CD4-positive, alpha-beta T cell treated with Interleukin-17A for 1 hour (primary cell): ENCODE measurements at places on chromosomes 1 and 21.

DNA sequence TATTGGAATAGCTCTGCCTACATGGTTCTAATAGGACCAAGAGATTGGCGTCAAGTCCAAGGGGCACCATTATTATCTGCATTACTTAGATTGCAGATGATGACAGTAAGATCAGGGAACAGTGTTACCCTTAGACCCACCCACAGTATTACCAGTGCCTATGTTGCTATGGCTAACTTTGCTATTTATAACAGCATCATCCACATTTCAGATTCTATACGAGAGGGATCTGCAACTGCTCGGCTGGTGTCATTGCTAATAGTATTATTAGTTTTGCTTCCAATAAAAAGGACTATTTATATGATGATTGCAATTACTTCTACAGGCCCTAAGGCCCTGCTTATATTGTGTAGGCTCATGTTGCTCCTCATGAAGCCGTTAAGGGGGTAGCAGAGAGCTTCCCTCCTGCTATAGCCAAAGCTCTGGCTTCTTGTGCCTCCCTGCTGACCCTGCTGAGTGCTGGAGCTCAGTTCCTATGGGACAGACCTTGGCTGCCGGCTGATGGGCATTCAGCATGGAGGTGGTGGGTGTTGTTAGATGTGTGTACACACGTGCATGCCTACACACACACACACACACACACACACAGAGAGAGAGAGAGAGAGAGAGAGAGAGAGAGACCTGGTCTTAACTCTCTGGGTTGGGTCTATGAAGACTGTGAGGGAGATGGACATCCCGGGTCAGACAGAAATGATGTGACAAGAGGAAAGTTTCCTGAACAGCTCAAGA lies 1.3 kb downstream of the BCAN start:
- no peak for DNase-seq

GRCh38 chr1:44970317-44970716 lies 16.1 kb downstream of the EIF2B3 start:
- no peak for DNase-seq

GRCh38 chr1:8422510-8423268 lies 104.8 kb downstream of the SLC45A1 start:
- DNase-seq, result peak; percentile 22

- DNase-seq, result no peak
Observed at GRCh38 chr1:218980881-218981280, 192.8 kb upstream of the LYPLAL1 start.

DNA sequence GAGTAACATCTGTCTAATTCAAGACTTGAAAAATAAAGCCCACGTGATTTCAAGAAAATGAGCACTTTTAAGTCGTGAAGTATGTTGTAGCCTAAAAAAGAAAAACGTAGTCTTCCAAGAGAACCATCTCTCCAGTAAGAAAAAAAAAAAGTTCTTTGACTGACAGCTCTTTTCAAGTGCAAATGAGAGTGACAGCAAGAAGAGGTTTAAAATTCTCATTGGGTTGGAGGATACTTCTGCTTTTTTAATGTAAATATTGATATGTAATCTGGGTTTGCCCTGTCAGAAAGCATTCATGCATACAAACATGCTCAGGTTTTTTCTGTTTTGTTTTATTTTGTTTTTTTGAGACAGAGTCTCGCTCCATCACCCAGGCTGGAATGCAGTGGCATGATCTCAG lies 32.3 kb upstream of the PRDM2 start:
- no peak for DNase-seq

DNA sequence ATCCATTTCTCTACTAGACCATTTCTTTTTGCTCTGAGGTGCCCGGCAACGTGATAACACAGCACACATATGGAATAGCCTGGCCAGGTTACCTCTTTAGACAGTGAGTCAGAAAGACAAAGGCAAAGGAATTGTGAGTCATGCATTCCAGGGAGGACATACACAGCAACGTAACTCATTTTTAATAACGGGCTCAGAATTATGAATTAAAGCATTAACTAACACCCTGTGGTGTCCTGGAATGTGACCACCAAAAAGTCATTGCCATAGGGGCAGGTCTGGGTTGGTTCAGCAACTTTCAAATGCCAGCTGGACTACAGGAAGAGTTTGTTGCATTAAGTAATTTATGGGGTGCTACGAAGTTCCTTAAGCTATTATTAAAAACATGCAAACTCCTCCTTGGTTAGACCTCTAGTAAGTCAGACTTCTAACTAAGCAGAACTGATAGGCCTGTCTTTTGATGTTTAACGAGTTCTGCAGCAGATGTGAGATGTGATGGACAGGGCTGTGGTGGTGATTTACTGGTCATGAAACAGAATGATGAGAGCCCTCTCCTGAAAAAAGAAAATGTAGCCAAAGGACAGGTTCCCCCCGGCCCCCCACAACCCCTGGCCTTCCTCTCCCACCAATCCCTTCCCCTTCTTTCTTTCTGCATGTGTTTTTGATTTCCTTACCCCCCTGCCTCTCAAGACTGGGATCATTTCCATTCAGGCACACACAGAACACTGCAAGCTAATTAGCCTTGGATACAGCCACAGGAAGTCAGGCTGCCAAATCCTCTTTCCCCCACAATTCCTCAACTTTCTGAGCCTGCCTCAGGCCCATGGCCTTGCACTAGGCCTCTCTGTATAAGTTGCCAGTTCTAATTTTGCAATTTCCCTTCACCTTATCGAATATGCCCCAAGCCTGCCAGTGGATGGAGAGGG lies 88.9 kb upstream of the HAO2 start:
- no peak for DNase-seq

GRCh38 chr1:41073971-41074370 lies 52.4 kb upstream of the SLFNL1 start:
- no peak for DNase-seq

GRCh38 chr1:179305450-179305849 lies 11.9 kb downstream of the SOAT1 start:
- no peak for DNase-seq

DNA sequence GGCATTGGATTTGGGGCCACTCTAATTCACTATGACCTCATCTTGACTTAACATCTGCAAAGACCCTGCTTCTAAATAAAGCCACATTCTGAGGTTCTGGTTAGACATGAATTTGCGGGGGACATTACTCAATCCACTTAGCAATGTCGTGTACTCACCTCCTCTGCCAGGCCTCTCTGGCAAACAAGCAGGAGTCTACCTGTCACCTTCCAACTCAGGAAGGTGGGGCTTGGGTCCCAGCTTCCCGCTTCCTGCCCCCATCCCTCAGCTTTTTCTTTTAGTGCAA lies 177.8 kb downstream of the PSMG1 start:
- DNase-seq, result no peak

DNA sequence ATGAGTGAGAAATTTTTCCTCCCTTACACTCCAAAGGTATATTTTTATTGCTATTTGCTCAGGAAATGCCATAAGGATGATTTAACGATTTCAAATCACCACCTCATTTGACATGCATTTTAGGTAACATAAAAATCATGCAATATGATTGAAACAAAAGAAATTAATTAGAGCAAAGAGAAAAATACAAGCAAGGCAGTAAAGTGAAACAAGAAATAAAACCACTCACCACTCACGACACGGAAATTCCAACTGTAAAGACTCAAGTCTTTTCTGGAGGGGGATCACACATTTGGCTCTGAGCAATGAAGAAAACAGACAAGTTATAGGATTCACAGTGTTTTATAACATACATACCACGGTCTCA lies 86.8 kb upstream of the ARHGAP29 start:
- no peak for DNase-seq

GRCh38 chr1:228392111-228392936 lies 14.3 kb downstream of the TRIM11 start:
- no peak for DNase-seq

DNA sequence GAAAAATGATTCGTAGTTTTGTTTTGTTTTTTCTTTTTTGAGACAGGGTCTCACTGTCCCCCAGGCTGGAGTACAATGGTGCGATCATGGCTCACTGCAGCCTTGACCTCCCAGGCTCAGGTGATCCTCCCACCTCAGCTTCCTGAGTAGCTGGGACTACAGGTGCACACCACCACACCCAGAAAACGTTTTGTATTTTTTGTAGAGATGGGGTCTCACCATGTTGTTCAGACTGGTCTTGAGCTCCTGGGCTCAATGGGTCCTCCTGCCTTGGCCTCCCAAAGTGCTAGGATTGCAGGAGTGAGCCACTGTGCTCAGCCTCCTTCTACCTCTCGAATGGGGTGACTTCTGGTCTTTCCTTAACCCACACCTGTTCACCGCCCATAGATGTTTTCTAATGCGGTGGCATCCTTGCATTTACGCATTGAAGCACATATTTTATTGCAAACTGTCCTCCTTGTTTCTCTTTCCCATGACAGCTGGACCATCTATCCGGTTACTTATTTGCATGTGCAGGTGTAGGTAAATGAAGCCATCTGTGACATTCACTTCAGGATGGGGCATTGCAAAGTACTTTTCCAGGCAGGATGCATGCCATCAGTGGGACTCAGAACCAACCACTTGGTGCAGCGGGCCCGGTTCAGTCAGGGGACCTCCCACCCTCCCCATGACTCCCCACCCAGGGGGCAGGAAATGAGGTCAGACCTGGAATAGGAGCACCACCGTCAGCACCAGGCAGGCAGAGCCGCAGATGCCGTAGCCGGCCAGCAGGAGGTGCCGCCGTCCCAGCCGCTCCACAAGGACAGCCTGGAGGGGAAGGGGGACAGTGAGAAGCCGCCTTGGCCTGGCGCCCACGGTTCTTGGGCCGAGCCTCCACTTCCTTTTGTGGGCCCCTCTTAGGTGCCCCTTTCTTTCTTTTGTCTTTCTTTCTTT lies 16.5 kb downstream of the SLC2A7 start:
- DNase-seq, result no peak

GRCh38 chr1:78958711-78959110 lies 47.8 kb downstream of the ADGRL4 start:
- no peak for DNase-seq

DNA sequence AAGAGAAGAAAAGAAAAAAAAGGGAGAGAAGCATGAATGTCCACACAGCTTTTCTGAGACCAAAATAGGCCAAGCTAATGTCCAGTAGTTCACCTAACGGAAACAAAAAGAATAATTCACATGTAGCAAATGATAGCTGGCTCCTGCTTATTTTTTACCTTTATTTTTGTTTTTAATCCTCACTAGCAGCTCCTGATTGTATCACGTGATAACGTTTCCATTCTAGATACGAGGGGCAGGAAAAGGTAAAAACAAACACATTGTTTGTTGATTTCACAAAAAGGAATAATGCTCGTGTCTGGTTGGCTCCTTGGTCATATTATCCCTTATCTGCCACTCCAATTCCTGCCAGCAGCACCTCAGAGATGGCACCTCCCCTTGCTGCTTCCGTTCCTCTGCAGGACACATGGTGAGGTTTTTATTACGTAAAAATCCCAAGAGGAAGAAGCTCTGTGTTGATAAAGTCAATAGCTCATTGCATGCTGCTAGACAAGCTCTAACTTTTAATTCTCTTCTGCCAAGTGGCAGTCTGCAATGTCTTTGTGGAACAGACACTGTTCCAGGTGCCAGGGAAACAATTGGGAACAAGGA lies 201.7 kb downstream of the CRB1 start:
- DNase-seq, result no peak

DNA sequence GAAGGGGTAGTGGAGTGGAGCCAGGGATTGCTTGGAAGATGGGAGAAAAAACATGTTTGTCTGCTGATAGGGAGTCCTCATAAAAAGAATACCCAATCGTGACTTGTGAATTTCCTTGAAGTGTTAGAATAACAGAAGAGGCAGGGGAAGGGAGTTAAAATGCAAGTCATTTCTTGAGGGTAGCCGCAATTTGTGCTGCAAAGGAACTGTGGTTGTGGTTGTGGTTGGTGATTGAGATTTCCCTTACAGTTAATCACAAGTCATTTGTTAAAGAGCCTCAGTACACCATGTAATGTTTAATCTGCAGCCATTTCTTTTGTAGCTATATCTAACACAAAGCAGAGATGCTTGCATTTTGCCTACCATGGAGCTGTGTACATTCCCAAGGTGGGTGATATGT lies 38.5 kb upstream of the EGLN1 start:
- DNase-seq, result peak; percentile 73

DNA sequence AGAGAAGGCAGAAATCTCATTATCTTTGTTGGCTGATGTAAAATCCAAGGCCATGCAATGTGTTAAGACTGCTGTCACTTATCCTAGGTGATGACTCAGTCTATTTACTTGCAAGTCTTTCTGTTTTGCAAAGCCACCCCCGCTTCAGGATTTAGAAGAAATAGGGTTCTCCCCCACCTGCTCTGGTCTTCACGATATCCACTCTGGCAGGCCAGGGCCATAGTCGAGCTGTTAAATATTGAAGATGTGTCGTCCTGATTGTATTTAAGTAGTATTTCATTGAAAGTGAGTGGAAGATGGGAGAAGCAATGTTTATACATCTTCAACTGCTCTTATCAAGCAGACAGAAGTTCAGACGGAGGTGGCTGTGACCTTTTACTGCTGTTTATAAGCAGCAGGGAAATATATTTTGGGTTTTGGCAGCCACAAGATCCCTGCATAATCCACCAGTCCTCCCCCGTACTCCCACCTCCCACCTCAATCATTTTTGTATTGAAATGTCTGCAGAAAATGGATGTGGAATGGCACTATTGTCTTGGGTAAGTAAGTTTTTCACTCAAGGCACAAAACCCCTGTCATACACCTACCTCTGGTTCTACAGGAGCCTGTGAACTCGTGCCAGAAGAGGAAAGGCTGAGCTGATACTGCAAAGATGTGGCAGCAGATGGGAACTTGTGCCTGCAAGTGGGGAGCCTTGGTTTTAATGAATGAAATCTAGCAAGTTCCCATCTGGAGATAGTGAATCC lies 117.4 kb downstream of the MRPS6 start:
- DNase-seq, result no peak

DNA sequence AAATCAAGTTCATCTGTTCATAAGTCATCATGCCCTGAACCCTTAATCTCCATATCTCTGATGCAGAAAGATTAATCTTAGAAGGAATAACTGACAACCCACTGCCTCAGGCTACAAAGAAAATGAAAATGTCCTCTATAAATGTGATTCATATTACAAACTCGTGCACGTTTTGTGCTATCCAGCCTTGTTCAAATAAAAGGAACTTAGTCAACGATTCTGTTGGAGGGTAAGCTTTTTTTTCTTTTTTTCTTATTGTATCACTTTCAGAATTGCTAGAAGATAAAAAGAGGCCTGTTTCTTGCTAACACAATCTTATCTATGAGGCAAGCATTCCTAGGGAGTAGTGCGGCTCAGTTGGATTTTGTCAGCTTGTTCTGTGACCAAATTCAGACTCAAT lies 228.4 kb downstream of the TM2D1 start:
- no peak for DNase-seq
